ENCODE measurements at places on chromosomes 12 and 14.

DNA sequence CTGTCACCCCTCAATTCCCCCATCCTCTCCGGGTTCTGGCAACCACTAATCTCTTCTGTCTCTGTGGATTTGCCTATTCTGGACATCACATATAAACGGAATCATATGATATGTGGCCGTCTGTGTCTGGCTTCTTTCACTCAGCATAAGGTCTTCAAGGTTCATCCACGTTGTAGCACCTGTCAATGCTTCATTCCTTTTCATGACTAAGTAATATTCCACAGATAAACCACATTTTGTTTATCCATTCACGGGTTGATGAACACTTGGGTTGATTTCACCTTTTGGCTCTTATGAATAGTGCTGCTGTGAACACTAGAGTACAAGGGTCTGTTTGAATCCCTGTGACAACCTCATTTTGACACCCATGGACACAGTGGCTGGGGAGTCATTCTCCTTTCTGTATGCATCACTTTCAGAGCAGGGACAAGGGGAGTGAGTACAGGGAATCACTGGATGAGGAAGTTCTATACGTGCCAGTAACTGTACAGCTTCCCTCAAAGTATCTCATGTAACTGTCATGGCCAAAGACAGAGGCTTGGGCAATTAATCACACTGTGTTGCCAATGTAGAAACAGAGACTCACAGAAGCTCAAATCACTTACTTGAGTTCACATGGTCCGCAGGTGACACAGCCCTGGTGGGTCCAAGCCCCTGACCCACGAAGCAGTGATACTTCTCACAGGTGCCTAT, 10.9 kb upstream of the TESC start:
- no peak for DNase-seq

- no peak for DNase-seq
Measured at GRCh38 chr12:115385141-115385540, 701.2 kb upstream of the TBX3 start.

GRCh38 chr14:96958057-96958456, 160.9 kb downstream of the VRK1 start:
- no peak for DNase-seq

DNA sequence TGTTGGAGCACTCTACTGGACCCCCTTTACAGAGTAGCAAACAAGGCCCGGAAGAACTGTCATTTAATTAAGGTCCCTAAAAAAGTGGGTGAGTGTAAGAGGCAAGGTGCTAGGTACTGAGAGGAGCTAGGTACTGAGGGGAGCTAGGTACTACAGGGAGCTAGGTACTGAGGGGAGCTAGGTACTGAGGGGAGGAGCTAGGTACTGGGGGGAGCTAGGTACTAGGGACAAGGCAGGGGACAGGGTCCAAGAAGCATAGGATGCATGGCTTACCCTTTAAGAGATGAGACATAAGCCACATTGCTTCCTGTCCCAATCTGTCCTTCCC, 4.9 kb downstream of the KRT5 start:
- no peak for DNase-seq

DNA sequence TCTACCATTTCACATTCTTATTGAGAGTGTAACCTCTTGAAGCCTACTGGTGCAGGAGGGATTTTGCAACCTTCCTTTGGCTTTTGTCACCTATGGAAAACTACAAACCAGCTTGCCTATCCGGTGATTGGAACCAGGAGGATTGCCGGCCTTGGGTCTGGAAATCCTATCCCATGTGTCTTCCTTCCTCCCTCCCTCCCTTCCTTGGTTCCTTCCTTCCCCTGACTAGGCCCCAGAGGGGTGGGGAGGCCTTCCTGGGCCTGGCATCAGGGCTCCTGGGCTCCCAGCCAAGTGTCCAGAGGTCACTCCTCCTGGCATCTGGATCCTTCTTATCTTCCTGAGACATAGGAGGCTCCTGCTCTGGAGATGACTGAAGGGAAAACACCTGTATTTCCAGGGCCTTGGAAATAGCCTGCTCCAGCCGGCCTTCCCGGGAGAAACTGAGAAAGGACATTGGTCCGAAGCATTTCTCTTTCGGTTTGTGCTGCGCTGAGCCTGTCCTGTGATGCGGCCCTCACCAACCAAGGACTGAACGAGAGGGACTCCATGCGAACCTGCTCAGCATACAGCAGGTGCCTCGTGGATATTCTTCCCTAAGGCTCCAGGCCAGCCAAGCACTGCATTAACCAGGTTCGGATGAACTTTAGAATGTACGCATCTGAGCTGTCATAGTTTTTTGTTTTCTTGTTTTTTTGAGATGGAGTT, 43.4 kb downstream of the PSMA6 start:
- no peak for DNase-seq

GRCh38 chr12:89476232-89476631, 48.4 kb downstream of the GALNT4 start:
- no peak for DNase-seq

DNA sequence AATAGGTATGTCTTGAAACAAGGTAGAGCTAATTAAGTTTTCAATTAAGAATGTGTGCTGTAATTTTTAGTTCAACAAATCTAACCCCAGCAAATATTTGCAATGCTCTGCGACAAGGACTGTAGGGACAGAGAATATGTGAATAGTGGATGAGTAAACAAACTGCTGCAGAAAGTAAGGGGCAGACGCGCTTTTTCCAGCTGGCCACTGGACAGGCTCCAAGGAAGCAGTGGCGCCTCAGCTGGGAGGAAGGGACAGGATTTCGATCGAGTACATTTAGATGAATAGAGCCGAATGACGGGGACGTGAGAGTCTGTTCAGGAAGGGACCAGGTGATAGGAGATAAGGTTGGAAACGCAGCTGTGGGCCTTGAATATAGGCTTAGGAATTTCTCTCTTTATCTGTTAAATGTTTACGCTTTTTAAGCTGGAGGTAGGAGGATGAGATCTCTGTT, 69.3 kb downstream of the ELK3 start:
- DNase-seq, result no peak

- DNase-seq, result no peak
Measured at GRCh38 chr12:124921200-124922031, 7.0 kb upstream of the UBC start.

- no peak for DNase-seq
Measured at GRCh38 chr12:93914281-93914680, 234.1 kb upstream of the PLXNC1 start.

- no peak for DNase-seq
Measured at GRCh38 chr12:24931666-24932405, 17.1 kb downstream of the BCAT1 start.

- DNase-seq, result no peak
Measured at GRCh38 chr12:112468046-112468445, 49.3 kb downstream of the PTPN11 start.

- DNase-seq, result no peak
Measured at GRCh38 chr12:69094606-69095216, 144.7 kb upstream of the CPSF6 start.

GRCh38 chr12:124607681-124608425, 40.4 kb upstream of the NCOR2 start:
- no peak for DNase-seq

DNA sequence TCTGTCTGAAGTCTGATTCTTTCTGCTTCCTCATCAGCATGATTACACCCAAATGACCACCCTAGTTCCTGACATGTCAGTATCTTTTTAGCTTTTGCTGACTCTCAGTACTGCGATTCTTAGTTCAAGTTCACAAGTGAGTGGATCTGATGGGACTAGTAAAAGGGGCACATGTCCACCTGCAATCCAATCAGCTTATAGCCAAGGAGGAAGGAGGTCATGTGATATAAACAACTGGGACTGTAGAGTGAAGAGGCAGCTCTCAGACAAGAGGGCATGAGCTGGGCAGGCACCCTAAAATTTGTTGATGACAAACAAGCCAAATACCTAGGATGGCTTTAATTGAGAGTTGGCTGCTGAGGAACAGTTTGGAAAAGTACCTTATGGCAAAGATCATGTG, 68.1 kb upstream of the OTOGL start:
- no peak for DNase-seq

DNA sequence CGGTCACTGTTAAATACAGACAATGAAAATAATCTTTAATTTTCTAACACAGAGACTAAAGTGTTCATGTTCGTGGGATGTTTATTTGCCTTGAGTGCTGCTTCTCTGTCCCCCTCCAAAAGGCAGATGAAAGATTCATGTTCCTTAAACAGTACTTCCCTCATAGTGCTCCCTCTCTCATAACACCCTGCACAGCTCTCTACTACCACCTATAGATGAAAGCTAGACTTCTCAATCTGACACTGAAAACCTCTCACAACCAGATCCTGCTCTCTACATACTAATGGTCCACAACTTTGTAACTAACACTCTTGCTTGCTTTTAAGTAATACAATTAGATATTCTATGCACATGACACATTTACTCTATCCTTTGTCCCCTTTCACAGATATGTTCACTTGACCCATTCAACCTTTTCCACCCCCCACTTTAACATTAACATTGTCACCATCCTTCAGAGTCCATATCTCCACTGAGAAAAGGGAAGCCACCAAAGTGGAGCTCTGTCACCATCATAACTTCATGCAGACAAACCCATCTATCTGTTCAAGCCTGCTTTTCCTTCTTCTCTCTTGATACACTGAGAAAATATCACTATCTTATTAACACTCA, 266.4 kb upstream of the USP15 start:
- no peak for DNase-seq

GRCh38 chr14:20808162-20808483, 5.5 kb upstream of the RNASE1 start:
- DNase-seq, result no peak

DNA sequence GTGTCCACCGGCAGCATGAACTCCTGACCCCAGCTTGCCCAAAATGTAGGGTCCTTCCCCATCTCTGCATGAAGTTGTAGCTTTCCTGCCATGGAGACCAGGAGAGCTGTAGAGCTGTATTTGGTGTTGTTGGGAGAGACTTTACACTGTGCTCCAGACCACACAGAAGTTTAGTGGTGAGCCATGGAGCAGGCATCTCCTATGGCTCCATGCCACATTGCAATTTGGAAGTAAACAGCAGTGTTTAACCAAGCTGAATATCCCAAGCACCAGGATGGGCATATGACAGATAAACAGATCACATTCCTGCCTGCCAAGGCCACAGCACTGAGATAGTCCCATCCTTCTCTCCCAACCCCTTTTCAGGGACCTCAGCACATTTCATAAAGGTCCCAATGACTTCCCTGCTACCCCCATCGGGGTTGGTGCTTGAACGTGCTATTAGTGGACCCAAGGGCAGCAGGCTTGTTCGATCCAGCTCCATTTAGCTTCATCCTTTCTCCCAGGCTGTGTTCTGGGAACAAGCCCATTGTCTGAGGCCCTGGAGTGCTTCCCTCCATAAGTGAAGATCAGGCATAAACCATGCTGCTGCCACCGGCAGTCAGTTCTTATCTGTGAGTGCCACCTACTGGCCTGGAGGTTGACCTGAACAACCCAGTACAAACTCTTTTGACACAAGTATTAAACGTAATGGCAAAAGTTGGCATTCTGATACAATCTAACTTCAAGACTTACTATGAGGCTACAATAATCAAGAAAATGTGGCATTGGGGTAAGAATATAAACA, 172.3 kb upstream of the ATXN7L3B start:
- peak; percentile 39 for DNase-seq

- no peak for DNase-seq
Measured at GRCh38 chr12:53657041-53657440, 18.8 kb downstream of the ATP5MC2 start.

DNA sequence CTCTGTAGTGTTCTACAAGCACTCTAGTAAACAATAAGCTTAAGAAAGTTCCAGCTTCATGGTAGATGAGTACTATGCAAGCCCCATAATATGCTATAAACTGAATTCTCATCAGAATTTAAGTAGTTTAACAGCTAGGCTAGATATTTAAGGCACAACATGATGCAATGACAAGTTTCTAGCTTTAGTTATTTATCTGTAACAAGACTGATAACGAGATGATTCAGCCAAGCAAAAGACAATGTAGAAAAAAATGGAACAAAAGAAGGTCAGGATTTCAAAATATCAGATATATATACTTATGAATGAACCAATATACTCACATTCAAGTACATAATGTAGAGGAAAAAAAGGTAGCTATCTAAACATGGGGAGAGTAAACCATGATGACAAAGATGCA, 61.0 kb upstream of the RERGL start:
- DNase-seq, result no peak

GRCh38 chr12:52630008-52630500, 11.7 kb upstream of the KRT73 start:
- no peak for DNase-seq

DNA sequence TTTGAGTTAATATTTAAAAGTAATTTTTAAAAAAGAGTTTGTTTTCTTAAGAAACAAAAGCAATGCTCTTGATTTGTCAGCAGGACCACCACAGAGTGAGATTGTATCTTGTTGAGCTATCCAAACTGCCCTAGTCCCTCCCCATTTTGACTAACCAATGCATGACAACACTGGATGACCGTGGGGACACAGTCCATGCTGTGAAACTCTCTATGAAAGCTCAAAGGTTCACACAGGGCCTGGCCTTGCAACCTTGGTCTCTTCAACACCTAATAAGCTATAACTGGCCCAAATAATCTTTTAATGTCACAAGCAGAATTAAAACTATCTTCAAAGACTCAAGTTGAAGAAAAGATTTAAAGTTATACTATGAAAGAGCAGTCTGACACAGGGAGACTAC, 13.5 kb downstream of the ETFRF1 start:
- DNase-seq, result no peak

DNA sequence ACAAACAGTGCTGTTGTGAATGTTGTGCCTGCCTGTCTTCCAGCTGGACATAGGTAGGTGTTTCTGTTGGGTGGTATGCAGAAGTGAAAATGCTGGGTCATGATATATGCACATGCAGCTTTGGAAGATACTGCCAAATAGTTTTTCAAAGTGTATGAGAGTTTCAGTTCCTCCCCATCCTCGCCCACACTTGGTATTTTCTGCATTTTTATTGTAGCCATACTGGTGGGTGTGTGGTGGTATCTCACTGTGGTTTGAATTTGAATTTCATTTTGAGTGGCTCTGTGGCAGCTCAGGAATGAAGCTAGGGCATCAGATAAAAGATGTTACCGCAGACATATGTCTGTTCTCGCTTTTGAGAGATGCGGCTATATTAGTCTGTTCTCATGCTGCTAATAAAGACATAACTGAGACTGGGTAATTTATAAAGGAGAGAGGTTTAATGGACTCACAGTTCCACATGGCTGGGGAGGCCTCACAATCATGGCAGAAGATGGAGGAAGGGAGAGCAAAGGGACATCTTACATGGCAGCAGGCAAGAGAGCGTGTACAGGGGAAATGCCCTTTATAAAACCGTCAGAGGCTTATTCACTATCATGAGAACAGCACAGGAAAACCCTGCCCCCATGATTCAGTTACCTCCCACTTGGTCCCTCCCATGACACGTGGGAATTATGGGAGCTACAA, 183.1 kb downstream of the CAND1 start:
- no peak for DNase-seq

- no peak for DNase-seq
Measured at GRCh38 chr12:94841904-94842610, 161.4 kb downstream of the NDUFA12 start.

GRCh38 chr14:100989924-100990323, 86.4 kb upstream of the RTL1 start:
- DNase-seq, result no peak

GRCh38 chr12:126784328-126784921, 1482.5 kb upstream of the TMEM132C start:
- peak; percentile 2 for DNase-seq

GRCh38 chr12:32273063-32273522, 126.3 kb upstream of the FGD4 start:
- DNase-seq, result no peak

Data from NCI-H1048 (cell line).